ENCODE measurements at places on chromosomes 13 and 19.
A peak's percentile ranks its signal among the peaks of the same experiment; 100 is the strongest.

- no peak for DNase-seq
Measured at GRCh38 chr13:105312906-105313305, 1222.6 kb downstream of the EFNB2 start.

DNA sequence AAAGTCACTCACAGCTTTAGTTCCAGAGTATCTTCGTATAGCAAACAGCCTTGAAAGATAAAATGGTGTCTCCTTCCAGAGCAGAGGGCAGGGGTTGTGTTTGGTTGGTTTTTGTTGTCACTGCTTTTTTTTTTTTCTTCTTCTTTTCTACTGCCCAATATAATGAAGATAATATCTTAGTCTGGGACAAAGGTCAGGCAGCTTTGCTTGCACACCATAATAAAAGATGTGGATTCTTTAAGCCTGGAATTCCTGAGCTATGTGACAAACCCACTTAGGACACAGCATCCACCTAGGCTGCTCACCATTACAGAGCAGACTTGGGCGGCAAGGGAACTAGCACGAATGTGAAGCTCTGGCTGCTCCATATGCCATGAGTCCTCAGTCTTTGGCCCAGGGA is 165.6 kb upstream of the MIR17HG start:
- no peak for DNase-seq

- DNase-seq, result no peak
Measured at GRCh38 chr19:17414097-17414496, 5.8 kb upstream of the MVB12A start.

DNA sequence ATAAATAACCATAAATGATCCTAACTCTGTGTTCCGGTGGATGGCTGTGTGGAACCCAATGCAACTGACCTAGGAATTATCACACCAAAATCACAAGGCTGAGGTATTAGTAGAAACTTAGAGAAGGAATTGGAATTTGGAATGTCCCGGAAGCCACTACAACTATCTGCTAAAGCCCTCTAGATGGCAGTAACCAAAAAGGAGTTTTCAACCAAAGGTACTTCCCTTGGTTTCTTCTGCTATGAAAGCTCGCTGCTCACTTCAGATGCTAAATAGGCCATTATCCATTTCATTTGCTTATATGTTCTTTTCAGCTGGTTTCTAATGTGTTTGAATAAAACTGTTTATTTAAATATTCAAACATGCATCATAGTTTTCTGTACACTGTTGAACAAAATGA is 1589.1 kb upstream of the SPRY2 start:
- no peak for DNase-seq

DNA sequence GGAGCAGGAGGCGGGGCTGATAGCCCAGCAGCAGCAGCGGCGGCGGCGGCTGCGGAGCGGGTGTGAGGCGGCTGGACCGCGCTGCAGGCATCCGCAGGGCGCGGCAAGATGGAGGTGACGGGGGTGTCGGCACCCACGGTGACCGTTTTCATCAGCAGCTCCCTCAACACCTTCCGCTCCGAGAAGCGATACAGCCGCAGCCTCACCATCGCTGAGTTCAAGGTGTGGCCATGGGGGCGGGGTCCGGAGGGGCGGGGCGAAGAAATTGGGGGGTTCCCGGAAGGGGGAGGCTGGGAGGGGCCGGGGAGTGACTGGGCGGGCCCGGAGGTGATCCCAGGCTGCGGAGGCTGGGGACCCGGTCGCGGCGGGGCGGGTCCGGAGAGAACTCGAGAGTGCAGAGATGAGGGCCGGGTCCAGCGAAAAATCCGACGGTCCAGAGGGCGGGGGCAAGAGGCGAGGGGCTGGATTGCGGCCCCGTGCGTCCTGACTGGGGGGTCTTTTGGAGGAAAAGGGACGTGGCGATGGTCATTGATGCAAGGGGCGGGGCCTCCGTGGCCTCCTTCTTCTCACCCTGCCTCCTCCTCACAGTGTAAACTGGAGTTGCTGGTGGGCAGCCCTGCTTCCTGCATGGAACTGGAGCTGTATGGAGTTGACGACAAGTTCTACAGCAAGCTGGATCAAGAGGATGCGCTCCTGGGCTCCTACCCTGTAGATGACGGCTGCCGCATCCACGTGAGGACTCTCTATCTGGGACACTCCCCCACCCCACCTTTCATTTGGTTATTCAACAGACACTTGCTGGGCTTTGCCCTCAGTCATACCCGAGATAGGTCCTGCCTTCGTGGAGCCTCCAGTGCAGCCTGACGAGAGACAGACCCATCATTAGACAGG is at the start of gene TBCB:
TBCB (plus strand) TSS at position 16 of the 891 bp plus-strand sequence; CDS start at position 109, 93 bp downstream.
- no peak for DNase-seq

GRCh38 chr13:33096886-33097605 is 80.8 kb downstream of the KL start:
- no peak for DNase-seq

GRCh38 chr19:1441022-1441426 is 2.8 kb downstream of the RPS15 start:
- no peak for DNase-seq

GRCh38 chr19:49879243-49879963 is 1.9 kb downstream of the TBC1D17 start:
- peak; percentile 64 for DNase-seq

DNA sequence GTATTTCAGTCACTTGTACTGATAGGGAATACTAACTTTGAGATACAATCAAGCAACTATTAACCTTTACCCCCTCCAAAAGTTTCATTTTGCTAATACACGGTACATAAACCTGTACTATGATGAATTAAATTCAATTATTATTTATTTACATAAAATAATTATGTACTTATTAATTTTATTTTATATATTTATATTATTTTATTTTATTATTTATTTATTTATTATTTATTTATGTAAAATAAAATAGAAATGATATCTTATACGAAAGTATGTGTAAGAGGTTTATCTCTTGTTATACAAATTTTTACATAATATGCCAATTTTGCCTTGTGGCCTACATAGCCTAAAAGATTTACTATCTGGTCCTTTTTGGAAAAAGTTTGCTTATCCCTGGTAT is 564.3 kb downstream of the SLITRK5 start:
- DNase-seq, result no peak

DNA sequence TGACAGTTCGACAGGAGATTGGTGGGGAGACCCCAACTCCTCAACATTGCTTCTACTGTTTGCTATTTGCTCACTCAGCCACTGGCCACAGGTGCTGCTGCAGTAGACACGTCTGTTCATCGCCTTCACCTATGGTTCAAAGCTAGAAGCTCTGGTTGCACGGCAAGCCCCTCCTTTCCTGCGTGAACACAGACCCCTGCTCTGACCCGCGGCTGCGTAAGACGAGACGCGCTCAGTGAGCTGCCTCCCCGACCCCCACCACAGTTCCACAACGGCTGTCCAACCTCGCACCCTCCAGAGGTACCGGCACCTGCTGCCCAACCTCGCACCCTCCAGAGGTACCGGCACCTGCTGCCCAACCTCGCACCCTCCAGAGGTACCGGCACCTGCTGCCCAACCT is 6.8 kb downstream of the RASA3 start:
- no peak for DNase-seq

DNA sequence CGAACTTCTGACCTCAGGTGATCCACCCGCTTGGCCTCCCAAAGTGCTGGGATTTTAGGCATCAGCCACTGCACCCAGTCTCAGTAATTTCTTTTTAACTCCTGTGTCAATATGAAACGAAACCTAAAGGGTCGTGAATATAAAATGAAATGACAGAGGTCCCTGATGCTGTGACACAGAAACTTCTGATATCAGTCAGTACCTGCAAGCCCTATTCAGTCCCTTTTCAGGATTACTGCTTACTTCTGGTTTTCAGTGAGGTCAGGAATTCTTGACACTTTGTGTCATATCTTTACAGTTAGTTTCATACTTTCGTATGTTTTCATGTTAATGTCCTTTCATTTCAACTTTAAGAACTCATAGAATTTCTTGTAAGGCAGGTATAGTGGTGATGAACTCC is 58.7 kb downstream of the RNF17 start:
- peak; percentile 13 for DNase-seq

DNA sequence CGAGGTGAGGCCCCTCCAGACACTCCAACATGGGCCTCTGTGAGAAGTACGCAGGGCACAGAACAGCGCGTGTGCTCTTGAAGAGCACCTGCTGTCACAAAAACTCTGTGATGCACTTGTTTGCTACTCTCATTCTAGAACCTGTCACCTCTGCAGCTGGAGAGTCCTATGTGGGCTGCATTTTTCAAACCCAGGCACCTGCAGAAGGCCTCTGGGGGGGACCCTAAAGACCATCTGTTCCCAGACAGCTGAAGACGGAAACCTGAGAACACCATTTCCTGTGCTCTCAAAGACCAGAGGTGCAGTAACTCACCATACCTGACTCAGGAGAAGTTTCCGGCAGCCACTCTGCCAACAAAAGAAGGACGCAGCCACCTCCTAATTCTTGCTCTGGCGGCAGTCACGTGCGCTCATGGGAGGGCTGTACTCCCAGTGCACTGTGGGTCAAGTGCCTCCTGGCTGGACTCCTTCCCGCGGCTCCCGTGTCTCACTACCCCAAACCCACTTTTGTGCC is 28.1 kb downstream of the RANBP3 start:
- no peak for DNase-seq

GRCh38 chr13:112435973-112436372 is 59.8 kb downstream of the SPACA7 start:
- no peak for DNase-seq

GRCh38 chr19:29878973-29879654 is 62.9 kb upstream of the URI1 start:
- DNase-seq, result no peak

- DNase-seq, result no peak
Measured at GRCh38 chr13:25923217-25924085, 128.4 kb downstream of the SHISA2 start.

- no peak for DNase-seq
Measured at GRCh38 chr13:99015606-99016490, 38.0 kb upstream of the DOCK9 start.

- no peak for DNase-seq
Measured at GRCh38 chr13:44425041-44425814, 51.6 kb downstream of the SERP2 start.

DNA sequence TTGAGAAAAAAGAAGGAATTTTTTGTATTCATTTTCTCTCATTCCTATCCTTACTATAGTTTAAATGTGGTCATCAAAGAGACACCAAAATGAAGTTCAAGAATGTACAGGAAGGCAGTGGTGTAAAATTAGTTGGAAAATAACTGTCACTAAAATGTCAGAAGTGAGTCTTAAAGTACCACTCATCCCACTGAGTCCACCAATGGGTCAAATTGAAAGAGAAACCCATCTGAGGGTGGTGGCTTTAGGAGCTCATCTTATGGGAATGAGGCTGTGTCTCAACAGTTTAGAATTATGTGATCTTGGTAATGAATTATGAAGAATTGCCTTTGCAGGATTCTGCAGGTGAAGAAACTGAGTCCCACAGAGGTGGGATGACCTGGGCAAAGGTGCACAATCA is 403.5 kb downstream of the FGF9 start:
- no peak for DNase-seq

GRCh38 chr13:91101381-91101780 is 246.1 kb upstream of the MIR17HG start:
- DNase-seq, result no peak

DNA sequence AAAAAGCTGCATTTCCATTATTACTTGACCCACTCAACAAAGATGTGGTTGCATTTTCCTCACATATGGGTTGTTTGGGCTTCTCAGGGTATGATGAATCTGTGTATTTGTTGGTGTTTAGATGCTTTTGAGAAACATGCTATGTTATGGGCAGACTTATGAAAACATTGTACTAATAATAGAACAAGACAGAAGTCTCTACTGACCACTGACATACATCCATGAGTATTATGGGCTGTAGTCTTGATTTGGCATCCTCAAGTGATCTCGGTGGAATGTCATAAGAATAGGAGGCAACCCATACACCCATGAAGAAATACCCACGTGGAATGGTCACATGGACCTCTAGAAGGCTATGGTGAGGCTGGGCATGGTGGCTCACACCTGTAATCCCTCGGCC is 36.3 kb upstream of the ABCC4 start:
- DNase-seq, result no peak

DNA sequence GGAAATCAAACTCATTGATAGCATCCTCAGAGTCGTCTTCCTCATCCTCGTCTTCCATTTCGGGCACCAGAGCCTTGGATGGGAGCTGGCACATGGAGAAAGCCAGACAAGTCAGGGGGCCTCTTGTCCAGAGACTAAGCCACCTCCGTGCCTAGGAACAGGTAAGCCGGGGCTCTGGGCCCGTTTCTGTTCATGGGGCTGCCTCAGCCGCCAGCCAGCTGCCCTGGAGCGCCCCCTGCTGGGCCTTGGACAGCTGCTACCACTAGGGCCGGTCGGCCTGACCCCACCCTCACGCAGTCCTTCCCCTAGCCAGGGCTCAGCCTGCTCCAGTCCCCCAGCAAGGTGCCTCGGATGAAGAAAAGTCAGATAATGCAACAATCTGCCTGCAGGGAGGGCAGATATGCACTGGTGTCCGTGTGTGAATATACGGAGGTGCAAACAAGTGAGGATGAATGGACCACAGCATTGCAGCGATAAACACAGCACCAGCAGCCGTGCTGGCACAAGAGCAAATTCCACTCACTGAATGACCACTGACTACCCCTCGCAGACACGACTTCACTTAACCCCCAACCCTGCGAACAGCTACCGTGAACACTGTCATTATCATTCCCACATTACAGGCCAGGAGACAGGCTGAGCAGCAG is 11.9 kb upstream of the PRKD2 start:
- DNase-seq, result no peak

DNA sequence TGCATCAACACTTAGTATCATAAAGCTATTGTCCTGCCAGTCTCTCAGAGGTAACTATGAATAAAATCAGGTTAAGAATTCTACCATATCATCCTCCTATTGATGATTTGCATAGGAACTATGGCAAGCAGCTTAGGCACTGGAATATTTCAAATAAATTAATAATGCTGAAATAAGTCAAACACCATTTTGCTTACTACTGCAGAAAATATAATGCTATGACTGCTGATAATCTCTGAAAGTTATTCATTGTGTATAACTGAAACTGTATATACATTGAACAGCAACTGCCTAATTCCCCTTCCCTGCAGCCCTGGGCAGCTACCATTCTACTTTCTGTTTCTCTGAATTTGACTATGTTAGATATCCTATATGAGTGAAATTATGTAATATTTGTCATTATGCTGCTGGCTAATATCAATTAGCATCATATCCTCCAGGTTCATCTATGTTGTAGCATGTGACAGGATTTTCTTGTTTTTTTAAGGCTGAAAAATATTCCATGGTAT is 318.8 kb upstream of the SGCG start:
- DNase-seq, result no peak

DNA sequence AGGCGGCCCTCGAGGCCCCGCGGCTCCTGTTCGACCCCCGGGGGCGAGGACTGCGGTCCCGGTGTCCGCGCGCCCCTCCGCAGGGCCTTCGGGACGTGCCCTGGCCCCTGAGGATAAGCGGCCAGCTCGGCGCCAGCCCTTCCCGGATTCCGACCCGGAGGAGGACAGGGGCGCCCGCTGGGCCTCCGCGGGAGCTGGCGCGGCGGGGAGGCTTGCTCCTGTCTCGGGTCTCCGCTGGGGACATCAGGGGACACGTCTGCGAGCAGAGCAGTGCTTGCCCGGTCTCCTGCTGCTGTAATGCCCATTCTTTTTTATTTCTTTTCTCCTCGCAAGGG is 829 bp downstream of the B3GLCT start:
- no peak for DNase-seq
